ENCODE measurements at places on chromosomes 12 and 14.
A peak's percentile ranks its signal among the peaks of the same experiment; 100 is the strongest.

DNA sequence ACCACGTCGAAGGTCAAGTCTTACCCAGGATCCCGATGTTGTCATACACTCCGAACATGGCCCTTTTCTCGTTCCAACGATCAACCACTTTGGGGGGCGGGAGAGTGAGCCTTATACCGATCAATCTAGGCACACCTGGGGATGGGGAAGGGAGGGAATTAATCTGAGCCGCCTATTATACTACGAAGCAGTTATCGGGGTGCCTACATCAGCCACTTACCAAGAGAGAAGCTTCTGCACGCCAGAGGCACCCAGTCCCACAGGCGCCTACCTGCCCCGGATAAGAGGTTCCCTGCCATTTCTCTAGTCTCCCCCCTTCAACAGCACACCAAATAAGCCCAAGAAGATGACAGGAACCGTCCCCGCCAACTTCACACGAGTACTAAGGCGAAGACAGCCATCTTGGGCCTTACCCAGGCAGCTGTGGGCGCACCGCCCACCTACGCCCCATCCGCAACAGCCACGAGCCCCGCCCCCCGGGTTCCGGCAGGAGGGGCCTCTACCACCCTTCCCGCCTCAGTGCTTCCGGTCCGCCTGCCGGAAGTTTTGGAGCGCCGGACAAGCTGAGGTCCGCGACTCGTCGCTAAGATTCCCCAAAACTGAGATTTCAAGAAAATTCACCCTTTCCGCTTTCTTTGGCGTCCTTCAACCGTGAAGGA, at the start of gene MRPL51:
TSS of gene MRPL51 (minus strand) at position 425 of the 659 bp plus-strand sequence. CDS start at position 299, 126 bp downstream.
- peak; percentile 95 for DNase-seq

DNA sequence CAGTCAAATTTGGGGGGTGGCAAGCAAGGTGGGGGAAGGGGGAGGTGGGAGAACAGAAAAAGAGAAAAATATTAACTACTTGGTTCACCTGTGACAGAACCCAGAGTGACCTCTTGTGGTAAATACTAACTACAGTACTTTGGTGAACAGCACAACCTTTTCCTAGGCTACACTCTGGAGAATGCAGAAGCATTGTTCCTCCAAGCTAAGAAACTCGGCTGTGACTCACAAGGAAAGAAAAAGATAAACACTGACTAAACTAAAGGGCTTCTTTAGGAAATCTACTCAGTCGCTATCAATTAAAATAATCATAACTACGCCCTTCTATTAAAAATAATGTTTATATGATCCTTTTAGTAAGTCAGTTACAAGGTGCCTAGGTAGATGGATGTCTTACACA, 5.4 kb downstream of the KCNH5 start:
- DNase-seq: no peak

DNA sequence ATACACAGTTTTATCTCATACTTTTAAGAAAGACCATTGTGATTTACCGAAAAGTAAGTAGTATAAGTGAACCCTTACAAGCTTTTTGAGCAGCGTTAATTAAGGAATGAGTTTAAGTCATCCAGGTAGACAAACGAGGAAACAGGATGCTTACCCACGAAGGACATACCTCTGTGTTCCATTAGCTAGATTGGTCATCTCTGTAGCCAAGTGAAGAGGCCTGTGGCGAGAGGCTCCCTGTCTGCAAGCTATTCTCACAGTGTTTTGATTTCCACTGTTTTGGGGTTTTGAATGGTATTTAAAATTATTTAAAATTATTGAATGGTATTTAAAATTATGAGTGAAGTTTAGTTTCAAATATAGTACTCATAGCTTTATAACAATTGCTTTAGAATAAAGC, 342.1 kb upstream of the RGS6 start:
- no peak for DNase-seq

DNA sequence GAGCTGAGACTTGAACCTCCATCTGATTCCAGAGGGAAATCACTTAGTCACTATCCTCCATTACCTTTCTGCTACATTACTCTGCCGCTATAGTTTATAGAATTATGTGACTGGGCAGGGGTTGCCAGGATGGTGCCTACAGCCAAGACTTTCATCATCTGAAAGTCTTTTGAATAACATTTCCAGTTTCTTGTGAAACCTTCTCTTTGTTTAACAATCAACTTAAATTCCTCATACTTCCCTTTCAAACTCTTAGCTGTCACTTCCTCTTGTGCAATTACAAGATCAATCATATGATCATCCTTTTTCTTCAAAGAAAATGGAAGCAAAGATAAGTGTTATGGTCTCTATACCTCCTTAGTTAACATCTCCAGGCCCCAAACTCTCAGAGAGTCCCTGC, 25.4 kb upstream of the PELI2 start:
- DNase-seq: no peak

DNA sequence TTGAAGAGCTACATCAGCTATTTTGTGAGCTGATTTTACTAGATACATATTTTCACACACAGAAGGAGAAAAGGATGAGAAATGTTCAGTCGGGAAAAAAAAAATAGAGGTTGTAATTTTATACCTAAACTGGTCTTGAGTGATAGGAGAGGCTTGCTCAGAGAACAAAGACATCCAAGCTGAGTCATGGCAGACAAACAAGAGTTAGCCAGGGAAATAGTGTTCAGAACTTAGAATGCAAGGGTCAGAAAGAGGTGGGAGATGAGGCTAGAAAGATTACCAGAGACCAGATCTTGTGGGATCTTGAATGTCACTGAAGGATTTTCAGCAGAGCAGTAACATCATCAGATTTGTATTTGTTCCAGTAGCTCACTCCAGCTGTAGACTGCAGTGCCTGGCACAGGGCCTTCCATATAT, 121.9 kb upstream of the ATF1 start:
- DNase-seq: no peak

GRCh38 chr12:10153271-10154144, 18.4 kb downstream of the OLR1 start:
- peak; percentile 7 for DNase-seq

GRCh38 chr12:92158796-92159439, 13.3 kb upstream of the BTG1 start:
- no peak for DNase-seq

DNA sequence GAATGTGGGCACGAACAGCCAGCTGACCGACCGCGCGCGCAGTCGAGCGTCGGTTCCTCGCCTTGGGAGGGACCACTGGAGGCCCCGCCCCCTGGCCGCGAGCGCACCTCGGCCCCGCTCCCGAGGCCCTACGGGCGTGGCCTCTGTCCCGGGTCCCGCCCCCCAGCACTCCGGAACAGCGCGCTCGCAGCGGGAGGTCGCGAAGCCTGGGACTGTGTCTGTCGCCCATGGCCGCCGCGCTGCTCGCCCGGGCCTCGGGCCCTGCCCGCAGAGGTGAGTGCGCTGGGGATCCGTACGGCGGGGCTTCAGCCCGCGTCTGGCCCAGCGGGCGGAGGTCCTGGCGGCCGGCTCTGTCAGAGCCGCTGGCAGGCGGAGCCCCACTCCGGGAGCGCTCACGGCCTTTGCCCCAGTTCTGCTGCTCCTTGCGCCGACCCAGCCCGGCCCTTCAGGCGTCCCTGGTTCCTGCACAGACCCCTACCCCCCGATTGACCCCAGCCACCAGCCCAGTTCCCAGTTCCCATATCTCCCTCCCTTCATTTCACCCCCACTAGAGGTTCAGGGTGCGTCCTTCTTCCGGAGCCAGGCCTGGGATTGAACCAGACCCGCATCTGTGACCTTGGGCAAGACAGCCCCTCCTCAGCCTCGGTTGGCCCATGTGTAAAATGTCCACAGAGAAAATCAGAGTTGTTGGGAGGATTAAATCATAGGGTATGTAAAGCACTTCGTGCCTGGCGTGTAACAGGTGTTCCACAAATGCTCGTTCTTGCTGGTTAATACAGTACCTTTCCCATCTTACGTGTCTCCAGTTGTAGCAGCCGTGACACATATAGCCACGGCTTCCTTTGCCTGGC, at the start of gene ACADS:
TSS of gene ACADS (plus strand) at position 168 of the 851 bp plus-strand sequence. CDS start at position 228, 60 bp downstream.
- DNase-seq: peak; percentile 72

- no peak for DNase-seq
Measured at GRCh38 chr12:23657598-23657997, 291.9 kb downstream of the SOX5 start.

- DNase-seq: no peak
Measured at GRCh38 chr12:129871991-129872972, 31.5 kb downstream of the TMEM132D start.

DNA sequence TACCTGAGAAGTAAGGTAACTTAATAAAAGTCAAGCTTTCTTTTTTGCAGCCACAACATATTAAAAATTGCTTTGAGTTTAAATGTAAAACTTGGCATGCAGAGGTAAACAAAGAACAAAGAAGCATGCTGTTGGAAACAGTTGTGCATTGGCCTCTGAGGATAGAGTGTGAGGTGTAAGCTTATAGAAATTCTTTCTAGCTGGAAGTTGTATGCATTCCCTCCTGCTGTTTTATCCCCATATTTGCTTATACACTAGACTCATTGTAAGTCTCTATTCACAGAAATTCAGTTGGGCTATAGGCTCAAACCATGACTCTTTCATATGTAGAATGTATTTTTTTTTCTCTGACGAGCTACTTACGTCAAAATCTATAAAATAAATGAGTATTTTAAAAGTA, 316.3 kb downstream of the SLC6A15 start:
- no peak for DNase-seq

- no peak for DNase-seq
Measured at GRCh38 chr14:92567173-92567725, 53.7 kb downstream of the RIN3 start.

- no peak for DNase-seq
Measured at GRCh38 chr12:25151476-25151875, 43.5 kb downstream of the DNAI7 start.

GRCh38 chr12:74334780-74335179, 202.9 kb upstream of the ATXN7L3B start:
- no peak for DNase-seq

DNA sequence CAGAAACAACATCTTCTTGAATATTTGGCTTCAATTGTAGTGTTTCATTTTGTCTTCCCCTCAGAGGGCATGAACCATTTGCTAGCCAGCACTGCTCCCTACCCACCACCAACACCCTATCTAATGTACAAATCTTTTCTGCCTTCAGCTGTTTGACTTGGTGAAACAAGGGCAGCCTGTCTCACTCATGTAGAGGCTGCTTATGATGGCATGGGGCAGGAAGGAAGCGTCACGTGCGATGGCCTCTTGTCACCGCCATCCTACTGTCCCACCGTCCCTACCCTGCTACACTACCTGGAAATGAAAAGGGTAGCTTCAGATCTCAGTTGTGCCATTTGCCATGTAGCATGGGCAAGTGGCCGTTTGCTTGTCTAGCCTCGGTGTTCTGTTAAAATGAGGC, 29.9 kb upstream of the LRTM2 start:
- no peak for DNase-seq

- DNase-seq: no peak
Measured at GRCh38 chr12:113261847-113262470, 40.7 kb downstream of the TPCN1 start.

- DNase-seq: no peak
Measured at GRCh38 chr14:78764240-78764639, 594.1 kb downstream of the NRXN3 start.

DNA sequence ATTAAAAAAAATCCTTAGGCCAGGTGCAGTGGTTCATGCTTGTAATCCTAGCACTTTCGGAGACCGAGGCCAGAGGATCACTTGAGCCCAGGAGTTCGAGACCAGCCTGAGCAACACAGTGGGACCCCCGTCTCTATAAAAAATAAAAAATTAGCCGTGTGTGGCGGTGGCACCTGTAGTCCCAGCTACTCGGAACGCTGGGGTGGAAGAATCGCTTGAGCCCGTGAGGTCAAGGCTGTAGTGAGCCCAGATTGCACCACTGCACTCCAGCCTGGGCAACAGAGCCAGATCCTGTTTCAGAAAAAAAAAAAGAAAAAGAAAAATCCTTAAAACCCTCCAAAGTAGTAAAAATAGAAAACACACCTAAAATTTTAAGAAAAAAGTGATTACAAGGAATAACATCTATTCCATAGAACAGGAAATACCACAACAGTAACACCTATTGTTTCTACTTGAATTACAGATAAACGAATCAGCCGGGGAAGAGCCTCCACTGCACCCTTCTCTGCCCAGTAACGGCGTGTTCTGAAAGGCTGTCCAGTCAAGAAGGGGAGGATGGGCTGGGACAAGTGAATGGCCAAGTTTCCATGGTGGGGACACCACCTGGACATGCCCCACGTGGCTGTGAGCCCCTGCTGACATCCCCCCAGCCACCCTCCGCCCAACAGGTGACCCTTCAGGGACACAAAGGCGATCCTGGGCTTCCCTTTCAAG, 17.8 kb downstream of the POLE start:
- no peak for DNase-seq

DNA sequence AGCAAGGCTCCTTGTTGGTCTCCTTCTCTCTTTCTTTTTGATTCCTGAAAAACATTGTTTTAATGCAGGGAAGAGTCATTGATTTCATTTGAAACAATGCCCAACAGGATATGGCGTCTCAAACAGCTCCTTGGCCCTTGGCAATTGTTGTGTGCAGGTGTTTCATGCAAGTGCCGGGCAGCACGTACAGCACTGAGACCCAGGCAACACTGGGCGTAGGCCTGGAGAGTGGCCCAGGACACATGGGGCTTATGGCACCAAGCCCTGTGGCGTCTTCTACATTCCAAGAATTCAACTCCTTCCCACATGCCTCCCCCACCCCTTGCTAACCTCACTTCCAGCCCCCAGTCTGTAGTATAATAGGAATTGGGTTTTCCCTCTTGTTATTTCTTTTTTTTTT, 230.4 kb downstream of the SPTSSA start:
- DNase-seq: no peak

DNA sequence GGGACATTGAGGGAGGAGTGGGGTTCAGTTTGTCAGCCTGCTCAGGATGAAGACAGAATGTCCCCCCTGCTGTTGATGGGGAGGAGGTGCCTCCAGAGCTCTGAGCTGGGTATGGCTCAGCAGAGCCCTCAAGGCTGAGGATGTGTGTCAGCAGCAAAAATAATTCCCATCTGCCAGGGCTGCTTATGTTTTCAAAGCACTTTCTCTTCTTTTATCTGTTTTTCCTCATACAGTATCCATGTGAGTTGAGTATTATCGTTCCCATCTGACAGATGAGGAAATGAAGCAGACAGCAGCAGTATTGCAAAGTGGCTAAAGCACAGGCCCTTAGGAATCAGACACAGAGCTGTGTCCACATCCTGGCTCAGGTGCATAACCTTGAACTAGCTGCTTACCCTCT, 94.1 kb downstream of the SLC8A3 start:
- DNase-seq: no peak

GRCh38 chr12:45655186-45655585, 74.3 kb upstream of the ARID2 start:
- DNase-seq: peak; percentile 16

DNA sequence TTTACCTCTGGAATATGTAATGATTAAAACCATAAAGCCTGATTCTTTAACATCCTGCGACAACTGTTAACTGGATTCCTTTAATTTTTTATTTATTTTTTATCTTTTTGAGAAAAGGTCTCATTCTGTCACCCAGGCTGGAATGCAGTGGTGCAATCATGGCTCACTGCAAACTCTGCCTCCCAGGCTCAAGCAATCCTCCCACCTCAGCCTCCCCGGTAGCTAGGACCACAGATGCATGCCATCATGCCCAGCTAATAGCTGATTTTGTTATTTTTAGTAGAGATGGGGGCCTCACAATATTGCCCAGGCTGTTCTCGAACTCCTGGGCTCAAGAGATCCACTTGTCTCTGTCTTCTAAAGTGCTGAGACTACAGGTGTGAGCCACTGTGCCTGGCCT, 3.7 kb downstream of the MYBPC1 start:
- no peak for DNase-seq

All from stimulated activated CD8-positive, alpha-beta memory T cell treated with anti-CD3 and anti-CD28 coated beads, Interleukin-4, amount 100 ng/mL, for 4 hours (primary cell).